Cardiac fibroblast (primary cell): ENCODE measurements at places on chromosomes 4 and X.
A peak's percentile ranks its signal among the peaks of the same experiment; 100 is the strongest.

DNA sequence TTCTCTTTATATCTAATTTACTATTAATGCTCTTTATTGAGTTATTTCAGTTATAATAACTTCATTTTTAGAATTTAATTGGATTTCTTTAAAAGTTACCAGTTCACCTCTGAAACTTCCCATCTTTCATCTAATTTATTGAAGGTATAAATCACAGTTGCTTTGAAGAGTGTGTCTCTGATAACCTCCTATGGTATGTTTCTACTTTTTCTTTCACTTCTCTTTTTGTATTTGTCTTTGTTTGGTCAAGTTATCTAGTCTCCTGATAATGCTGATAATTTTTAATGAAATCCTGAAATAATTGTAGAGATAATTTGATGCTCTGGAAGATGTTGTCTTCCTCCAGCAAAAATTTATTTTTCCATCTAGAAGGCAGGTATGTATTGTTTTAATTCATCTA, 141.6 kb upstream of the NPY2R start:
- DNase-seq, result no peak

- DNase-seq, result no peak
These were observed 111.6 kb downstream of the AFF2 start for GRCh38 chrX:148611993-148612392.

GRCh38 chr4:2251073-2251794, 9.3 kb upstream of the HAUS3 start:
- DNase-seq, result no peak

- DNase-seq, result no peak
These were observed 156.7 kb upstream of the EOLA2 start for GRCh38 chrX:150094996-150095395.

DNA sequence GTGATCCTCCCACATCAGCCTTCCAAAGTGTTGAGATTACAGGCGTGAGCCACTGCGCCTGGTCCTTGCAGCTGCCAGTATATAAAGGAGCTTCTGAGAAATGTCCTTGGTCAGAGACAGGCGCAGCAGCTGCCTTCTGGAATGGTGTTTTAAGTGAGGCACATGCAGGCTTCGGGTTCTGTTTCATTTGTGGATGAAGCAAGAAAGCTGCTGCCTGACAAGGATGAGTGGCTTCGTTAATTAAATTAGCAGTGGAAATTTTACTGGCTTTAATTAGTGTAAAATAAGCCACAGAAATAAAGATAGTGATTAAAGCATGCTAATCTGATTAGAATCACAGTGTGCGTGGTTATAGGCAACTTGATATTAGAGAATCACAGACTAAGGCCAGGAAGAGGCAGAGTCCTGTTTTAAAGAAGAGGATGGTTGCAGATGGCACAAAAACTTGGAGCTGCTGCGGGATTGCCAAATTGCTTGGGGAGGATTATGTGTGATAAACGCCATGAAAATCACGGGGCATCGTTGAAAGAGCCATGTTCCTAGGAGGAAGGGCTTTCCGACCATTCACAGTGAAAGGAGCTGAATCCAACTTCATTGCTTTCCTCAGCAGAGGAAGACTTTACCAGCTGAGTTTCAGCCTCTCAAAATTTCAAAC, 348.4 kb upstream of the FAT1 start:
- no peak for DNase-seq

GRCh38 chrX:48934581-48935300, 15.9 kb upstream of the PIM2 start:
- DNase-seq, result no peak

DNA sequence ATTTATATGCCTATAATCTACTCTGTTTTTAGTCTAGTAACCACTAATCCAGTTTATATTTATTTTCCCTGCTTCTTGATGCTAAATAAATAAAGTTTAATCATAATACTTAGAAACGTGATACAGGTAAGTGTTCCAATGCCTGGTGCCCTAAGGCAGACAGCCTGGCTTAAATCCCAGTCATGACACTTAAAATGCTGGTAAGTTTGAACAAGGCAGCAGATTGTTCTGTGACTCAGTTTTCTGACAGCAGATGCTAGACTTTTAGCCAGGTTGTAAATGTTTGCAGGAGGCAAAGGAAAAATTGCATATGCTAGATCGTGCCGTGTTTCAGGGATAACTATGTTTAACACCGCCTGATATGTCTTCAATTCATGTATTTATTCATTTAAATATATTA, 2661.6 kb downstream of the PCDH7 start:
- no peak for DNase-seq

DNA sequence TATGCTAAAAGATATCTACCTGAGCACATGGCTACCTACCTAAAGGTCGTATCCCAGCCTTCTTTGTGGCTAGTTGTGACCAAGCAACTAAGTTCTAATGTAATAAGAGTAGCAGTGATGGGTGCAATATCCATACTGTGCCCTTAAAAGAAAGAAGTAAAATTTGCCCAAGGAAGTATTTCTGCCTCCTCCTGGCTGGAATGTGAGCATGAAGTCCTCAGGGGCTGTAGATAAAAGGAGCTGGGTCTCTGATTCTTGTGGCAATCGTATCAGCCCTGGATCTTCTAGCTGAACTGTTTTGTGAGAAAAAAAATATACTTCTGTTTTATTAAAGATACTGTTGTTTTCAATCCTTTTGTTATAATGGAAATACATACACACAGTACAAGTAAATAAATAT, 217.4 kb downstream of the GPAT3 start:
- DNase-seq, result no peak

DNA sequence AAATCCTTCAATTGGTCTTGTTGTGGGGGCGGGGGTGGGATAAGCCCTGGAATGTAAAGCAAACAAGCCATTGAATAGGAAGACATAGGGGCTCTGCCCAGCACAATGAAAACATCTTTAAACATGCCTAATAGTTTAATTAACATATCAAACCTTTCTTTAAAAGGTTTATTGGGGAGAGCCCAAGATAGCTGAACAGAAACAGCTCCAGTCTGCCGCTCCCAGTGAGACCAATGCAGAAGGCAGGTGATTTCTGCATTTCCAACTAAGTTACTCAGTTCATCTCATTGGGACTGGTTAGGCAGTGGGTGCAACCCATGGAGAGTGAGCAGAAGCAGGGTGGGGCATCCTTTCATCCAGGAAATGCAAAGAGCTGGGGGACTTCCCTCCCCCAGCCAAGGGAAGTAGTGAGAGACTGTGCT, 327.2 kb upstream of the CNKSR2 start:
- no peak for DNase-seq

DNA sequence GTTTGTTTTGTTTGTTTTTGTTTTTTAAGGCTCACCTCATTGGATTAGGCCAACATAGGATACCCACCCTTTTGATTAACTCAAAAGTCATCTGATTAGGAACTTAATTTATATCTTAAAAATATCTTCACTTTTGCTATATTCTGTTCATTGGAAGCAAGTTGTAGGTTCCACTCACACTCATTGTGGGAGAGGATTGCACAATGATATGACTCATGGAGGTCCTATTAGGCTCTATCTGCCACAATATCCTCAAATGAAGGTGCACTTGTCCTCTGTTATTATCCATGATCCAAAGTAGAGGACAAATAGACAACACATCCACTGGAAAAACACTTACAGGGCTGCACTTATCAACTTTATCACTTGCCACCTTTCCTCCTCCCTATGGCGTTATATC, 60.5 kb upstream of the ADAMTS3 start:
- DNase-seq, result peak; percentile 53

- no peak for DNase-seq
These were observed 77.9 kb upstream of the AADAT start for GRCh38 chr4:170167678-170168077.

DNA sequence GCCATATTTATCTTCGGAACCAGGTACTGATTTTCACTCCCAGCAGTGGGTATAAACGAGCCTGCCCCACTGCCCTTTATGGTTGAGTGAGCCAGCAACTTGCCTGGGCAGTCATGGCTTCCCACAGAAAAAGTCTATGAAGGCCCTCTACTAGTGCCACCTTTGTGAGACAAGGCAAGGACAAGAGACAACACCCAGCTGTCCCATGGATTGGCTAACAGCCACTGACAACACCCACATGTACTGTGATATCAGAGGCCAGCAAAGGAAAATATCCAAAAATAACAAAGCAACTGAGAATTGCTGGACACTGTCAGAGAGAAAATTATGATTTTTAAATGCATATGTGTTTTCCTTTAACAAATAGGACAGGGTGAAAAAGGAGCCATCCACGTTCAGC, 248.4 kb upstream of the TTC29 start:
- peak; percentile 19 for DNase-seq

GRCh38 chr4:89419111-89419695, 111.6 kb upstream of the GPRIN3 start:
- no peak for DNase-seq

GRCh38 chr4:140092094-140092851, 61.7 kb downstream of the MAML3 start:
- DNase-seq, result peak; percentile 32

GRCh38 chr4:61824454-61824853, 624.3 kb downstream of the ADGRL3 start:
- no peak for DNase-seq

DNA sequence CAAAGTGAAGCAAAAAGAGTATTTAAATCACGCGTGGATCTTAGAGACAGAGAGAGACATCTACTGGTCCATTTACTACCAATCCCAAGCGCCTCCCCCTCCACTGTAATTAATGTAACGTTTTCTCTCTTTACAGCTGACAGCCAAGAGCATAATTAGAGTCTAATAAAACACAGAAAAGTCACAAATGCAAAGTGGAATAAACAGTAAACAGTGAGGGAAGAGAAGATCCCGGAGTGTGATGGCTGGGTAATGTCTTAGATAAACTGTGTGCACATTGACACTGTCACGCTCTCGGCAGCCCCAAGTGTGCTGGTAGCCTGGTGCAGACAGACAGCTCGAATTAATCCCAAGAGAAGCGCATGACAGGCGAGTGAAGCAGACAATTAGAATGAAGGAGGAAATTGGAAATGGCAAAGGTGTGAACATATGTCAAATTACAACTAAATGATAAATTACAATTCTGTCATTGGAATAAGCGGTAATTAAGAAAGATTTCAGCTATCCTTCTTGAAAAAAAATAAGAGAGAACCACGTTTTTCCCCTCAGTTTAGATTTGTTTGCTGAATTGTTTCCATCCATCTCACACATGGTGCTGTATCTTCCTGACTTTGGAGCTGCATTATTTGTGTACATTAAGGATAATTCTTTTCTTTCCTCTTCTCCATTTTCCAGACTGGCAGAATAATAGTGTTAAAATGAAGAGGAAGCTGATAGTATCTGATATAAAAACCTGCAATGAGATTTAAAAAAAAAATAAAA, 100.1 kb downstream of the CXXC4 start:
- DNase-seq, result no peak

DNA sequence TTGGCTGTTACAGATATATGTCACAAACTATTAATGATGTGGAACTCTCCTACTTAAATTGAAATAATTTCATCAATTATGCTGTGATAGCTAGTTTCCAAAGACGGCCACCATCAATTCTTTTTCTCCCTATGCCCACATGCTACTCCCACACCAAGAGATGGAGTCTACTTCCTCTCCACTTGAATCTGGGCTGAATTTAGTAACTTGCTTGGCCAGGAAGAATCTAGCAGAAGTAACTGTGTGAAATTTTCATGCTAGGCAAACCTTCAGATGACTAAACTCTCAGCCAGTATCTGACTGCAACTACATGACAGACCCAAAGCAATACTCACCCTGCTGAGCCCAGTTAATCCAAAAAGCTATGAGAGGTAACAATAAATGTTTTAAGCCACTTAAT, 3.2 kb downstream of the SEPSECS start:
- no peak for DNase-seq

GRCh38 chr4:152747444-152747843, 32.1 kb downstream of the TIGD4 start:
- no peak for DNase-seq

- peak; percentile 15 for DNase-seq
These were observed 21.8 kb upstream of the JAKMIP1 start for GRCh38 chr4:6221851-6222760.

GRCh38 chr4:95505151-95505550, 43.6 kb downstream of the UNC5C start:
- DNase-seq, result peak; percentile 63
